ENCODE measurements at places on chromosomes 13 and 19.

GRCh38 chr19:17726964-17727773 lies 7.9 kb downstream of the MAP1S start:
- DNase-seq, result no peak

- DNase-seq, result no peak
These were observed 4.5 kb downstream of the DBP start for GRCh38 chr19:48632692-48633147.

DNA sequence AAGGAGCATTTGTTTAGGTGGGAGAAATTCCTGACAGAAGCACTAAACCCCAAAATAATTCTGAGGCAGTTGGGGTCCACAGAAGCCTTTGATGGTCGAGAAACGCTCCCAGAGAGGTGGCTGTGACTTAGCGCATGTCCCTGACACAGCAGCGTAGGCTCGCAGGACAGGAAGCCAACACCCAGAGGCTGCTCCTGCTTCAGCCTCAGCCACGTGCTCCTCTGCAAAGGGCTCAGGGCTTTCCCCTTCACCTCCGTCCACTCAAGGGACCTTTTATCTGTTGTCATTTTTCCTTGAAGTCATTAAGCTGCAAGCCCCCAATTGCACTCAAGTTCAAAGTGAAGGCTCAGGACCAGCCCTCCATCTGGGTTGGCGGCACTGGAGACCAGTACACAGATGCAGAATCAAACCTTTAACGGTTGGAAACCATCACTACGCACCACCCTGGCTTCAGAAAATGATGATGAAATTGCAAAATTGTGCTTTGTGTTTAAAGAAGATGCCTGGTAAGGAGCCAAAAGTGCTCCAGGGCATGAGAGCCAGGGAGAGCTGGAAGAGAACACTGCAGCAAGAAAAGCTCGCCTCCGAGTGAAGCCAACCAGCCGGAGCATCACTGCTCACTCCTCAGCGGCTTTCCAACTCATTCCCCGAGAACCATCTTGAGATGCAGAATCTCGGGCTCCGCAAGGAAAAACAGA lies 219.6 kb downstream of the RAP2A start:
- peak; percentile 3 for DNase-seq

DNA sequence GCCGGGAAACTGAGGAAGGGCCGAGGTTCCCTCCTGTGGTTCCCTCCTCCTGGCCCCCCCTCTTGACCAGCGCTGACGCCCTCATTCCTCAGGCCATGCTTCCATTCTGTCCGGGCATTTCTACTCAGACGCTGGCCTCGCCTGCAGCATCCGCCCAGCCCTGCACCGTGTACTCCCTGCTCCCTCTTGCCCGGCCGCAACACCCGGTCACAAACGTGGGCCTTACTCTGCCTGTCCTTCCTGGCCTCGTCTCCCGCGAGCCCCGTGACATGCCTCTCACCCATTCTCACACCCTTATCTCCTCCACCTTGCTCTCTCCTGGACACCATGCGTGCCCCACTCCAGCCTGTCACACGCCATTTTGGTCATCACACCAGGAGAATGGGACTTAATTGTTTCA lies 11.3 kb downstream of the HDGFL2 start:
- no peak for DNase-seq

DNA sequence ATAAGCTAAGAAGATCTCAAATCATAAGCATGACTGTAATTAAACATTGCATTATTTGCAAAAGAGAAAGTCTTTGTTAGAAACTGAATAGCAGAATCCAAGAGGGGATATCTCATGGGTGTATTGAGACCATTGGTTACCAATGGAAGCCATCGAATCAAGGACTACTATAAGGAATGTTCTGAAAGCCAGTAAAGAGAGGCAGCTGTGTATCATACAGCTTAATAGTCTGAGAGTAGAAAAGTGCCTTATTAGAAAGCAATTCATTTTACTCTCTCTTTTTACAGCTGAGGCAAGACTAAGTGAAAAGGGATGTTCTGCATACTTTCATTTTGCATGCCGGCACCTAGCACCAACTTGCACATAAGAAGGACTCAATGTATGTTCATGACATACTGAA lies 7.6 kb upstream of the DCT start:
- DNase-seq, result no peak

DNA sequence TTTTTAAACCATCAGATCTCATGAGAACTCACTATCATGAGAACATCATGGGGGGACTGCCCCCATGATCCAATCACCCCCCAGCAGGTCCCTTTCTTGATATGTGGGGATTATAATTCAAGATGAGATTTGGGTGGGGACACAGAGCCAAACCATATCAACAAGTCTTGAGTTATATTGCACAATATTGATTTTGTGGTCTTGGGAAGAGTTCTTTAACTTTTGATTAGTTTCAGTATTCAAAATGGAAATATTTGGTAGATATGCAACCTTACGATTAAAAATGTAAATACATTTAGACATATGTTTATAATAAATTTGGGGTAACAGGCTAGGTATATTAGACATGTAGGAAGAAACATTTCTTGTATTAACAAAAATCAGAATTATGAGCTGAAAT lies 188.2 kb downstream of the GPC5 start:
- no peak for DNase-seq

- no peak for DNase-seq
These were observed 7.6 kb downstream of the EPS8L1 start for GRCh38 chr19:55083004-55083850.

DNA sequence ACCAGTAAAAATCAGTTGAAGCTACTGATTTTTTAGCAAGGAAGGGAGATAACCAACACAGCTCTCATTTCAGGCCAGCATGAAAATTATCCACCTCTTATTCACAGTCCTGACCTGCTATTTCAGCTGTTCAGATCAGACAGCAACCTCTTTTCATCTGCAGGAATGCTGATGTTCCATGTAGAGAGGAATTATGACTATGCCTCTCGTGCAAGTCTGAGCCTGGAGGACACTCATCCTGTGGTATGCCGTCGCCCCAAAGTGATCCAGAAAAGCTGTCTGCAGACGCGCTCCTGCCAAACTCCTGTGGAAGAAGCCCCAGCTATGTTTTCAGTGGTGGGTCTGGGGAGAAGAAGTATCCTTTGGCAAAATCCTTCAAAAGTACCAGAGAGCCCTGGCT lies 563.5 kb upstream of the SLITRK1 start:
- peak; percentile 67 for DNase-seq

DNA sequence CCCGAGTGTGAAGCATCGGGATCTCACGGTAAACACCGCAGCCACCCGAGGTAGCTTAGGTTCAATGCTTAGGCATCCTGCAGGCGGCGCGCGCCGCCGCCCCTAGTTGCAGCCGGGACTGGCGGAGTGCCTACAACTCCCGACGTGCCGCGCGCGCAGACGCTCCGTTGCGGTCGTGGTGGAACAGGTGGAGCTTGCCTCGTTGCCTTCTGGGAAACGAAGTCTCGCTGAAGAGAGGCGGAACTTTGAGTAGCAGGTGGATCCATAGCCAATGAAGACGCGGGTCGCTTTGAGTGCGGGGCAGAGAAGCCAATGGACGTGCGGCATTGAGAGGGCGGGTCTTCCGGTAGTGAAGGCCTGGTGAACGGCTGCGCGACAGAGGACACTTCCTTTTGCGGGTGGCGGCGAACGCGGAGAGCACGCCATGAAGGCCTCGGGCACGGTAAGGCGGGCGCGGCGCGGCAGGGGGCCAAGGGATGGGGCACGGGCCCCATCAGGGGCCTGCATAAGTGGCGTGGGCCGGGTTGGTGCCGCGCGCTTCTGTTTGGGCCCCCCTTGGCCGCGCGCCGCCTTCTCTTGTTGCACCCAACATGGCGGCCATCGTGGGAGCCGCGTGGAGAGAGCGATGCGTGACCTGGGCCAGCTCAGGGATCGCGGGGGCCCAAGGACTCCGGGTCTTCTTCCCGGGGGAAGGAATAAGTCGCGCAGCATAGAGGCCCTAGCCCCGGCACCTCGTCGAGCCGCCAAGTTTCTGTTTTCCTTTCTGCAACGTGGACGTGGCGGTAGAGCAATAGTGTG lies at the start of gene RPL18A:
Gene RPL18A (plus strand): TSS at position 378 of the 798 bp plus-strand sequence. CDS start 47 bp downstream, at position 425.
- peak; percentile 98 for DNase-seq

DNA sequence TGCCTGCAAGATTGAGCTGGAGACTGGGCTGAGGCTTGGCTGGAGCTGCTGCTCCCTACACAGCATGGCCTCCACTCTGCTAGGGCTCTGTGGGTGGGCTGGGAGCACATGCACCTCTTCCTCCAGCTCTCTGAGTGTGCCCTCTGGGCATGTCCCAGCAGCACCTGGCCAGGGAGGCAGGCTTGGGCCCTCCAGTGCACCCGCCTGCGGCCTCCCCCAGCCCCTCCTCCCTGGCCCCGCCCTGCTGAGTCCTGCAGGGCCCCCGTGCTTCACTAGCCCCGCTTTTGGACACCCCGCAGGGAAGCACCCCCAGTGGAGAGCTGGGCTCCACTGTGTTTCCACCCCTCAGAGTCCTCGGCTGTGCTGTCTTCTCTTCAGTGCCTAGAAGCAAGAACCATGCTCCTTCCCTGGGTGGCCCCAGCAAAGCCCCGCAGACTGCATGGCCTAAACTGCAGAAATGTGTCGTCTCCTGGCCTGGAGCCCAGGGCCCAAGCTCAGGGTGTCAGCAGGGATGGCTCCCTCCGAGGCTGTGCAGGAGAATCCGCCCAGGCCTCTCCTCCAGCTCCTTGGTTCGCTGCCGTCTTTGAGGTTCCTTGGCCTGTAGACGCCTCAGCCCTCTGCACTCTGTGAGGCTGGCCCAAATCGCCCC lies 5.0 kb upstream of the TEX29 start:
- no peak for DNase-seq

- DNase-seq, result no peak
These were observed 19.8 kb upstream of the SLC35E1 start for GRCh38 chr19:16591803-16592556.

GRCh38 chr19:54439174-54439851 lies 9.7 kb upstream of the LENG8 start:
- DNase-seq, result no peak

GRCh38 chr13:77213644-77214043 lies 113.2 kb downstream of the MYCBP2 start:
- peak; percentile 65 for DNase-seq

DNA sequence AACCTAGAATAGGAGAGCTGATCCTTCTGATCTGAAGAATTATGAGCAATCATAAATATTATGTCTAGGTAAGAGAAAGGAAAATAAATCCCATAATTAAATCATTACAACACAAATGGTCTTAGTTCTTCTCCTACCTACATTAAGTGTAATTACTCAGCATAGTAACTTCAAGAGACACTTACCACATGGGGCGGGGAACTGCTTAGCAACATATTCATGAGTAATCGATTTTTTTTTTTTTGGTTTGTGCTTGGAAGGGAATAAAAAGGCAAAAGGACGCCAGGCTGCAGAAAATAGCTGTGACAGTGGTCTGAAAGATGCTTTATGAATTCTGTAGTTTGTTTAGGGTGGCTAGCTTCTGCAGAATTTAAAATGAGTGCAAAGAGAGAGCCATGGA lies 103.3 kb upstream of the HTR2A start:
- DNase-seq, result no peak

GRCh38 chr19:49150106-49150943 lies 4.9 kb downstream of the HRC start:
- DNase-seq, result no peak

- no peak for DNase-seq
These were observed 114.5 kb downstream of the SLC7A1 start for GRCh38 chr13:29480893-29481525.

GRCh38 chr13:95698047-95698749 lies 21.3 kb downstream of the DNAJC3 start:
- DNase-seq, result no peak

- DNase-seq, result no peak
These were observed 962 bp upstream of the JAK3 start for GRCh38 chr19:17848595-17849292.
